ENCODE measurements at places on chromosomes 7 and 10. TPM values are rescaled to one million over a fixed set of nuclear protein-coding genes. Genes with fewer than 3 reads are reported as not detected.

GRCh38 chr10:79179164-79179956 lies 110.6 kb downstream of the ZMIZ1 start:
- no peak for DNase-seq

Gene HOXA4
- total RNA-seq = not detected

DNA sequence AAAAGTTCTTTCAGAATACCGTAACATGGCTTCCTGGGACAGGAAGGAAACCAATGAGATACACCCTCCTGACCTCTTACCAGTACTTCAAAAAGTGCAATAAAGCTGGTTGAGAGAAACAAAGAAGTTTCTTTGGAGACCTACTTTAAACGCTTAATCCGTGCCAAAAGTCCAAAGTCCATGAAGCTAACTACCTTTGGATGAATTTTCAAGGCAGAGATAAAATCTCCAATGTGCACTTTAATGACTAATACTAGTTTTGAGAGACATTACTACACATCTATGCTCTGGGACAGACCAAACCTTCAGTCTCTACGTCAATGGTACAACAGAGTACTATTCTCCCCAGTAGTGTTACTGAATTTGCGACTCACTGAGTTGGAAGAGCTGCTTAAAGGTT lies 46.1 kb downstream of the UBE2H start:
- no peak for DNase-seq

DNA sequence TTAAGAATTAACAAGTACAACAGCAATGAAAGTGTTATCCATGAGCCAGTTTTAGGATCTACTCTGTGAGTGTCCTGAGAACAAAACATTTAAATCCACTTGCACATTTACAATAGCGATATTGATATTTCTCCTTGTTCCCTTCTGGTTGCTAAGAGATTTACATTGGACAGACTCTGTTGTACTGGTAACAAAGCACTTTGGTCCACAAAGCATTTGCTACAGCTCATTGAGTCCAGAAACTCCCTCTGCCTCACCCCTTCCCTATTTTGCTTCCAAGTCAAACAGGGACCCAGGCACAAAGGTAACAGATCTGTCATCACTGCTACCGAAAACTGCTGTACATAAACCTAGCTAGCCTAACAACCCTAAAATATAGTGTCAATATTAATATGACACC lies 2.1 kb downstream of the ANK3 start:
- DNase-seq = no peak

GRCh38 chr7:104980841-104981671 lies 32.9 kb upstream of the KMT2E start:
- no peak for DNase-seq

DNA sequence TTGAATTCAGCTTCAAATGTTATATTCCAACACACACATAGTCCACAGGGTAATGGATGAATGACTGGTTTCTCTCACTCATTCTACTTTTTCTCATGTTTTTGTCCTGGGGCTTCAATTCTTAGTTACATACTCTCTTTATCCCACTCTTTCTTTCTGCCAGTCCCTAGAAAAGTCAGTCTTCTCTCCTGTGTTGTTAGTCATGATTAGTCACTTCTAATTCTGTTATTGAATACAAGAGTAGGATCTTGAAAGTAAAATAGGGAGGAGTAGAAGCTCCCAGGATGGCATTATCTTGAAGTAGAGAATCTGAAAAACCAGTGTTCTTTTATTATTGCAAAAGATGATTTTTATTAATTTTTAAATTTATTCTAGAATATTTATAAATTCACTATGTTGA lies 45.5 kb upstream of the CALCR start:
- no peak for DNase-seq

DNA sequence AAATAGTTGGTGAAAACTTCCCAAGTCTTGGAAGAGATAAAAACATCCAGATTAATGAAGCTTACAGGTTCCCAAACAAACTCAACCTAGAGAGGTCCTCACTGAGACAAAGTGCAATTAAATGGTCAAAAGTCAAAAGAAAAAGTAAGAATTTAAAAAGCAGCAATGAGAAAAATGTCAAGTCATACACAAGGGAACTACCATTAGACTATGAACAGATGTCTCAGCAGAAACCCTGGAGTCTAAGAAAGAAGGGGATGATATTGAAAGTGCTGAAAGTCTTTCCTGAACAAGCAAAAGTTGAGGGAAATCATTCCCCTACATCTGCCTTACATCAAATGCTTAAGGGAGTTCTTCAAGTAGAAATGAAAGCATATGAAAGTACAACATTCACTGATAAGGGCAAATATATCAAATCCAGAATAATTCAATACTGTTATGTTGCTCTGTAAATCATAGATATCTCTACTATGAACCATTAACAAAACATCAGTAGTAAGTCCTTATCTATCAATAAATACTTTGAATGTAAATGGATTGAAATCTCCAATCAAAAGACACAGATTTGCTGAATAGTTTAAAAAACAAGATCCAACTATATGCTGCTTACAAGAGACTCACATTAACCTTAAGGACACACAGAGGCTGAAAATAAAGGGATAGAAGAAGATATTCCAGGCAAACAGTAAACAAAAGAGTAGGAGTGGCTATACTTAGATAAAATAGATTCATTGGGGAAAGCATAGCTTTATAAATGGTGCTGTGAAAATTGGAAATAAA lies 449.5 kb downstream of the PHTF2 start:
- no peak for DNase-seq

- no peak for DNase-seq
Measured at GRCh38 chr10:48633381-48634197, 28.7 kb upstream of the ARHGAP22 start.

- DNase-seq = no peak
Measured at GRCh38 chr10:130481936-130482335, 345.7 kb downstream of the GLRX3 start.

Gene SPDYE3
- total RNA-seq = not detected

- DNase-seq = no peak
Measured at GRCh38 chr7:70432567-70433001, 699.4 kb upstream of the GALNT17 start.

DNA sequence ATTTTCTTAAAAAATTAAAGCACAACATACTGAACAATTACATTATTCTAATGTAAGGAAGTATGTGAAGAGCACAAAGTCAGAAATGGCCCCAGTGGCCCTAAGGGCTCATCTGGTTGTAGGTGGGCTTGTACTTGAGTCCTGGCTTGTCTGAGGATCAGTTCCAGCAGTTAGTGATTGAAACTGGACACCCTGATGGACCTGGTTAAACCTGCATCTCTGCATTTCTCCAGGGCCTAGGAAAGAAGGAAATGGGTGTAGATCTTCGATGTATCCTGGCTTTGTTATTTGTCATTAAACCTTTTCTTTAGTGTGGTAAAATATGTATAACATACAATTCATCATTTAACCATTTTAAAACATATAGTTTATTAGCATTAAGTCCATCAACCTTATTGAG lies 9.7 kb upstream of the AKR1C2 start:
- no peak for DNase-seq

Gene ADGRA1
- not detected for total RNA-seq
